Stimulated activated CD8-positive, alpha-beta memory T cell treated with anti-CD3 and anti-CD28 coated beads, Interleukin-2, amount 100 ng/mL, for 48 hours (primary cell): ENCODE measurements at places on chromosomes 12 and 14.

GRCh38 chr14:54627540-54628363 lies 60.8 kb downstream of the SAMD4A start:
- no peak for DNase-seq

GRCh38 chr12:100895192-100895591 lies 100.6 kb downstream of the ANO4 start:
- no peak for DNase-seq

GRCh38 chr12:103742349-103742932 lies 98.6 kb downstream of the NT5DC3 start:
- no peak for DNase-seq

DNA sequence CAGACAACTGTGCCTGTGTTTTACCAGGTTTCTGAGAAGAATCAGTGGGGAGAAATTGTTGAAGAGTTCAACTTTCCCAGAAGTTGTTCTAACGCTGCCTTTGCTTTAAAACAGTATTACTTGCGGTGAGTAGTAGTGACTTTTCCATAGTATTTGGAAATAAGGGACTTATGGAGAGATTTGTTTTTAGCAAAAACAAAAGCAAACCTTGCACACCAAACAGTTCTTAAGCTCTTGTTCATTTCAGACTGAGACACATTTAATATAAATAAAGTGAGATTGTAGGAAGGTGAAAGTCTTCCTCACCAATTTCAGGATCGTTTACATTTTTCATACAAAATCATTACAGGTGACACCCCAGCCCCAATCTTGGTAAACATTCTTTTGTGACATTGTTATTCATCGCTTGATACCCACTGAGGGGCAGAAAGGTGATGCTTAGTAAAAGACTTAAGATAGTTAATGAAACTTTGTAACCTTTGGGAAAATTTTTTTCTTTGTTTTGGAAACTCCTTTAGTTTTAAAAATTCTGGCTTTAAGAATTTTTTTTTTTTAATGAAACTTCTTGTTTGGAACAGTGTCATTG lies 1.8 kb downstream of the ARID2 start:
- DNase-seq = no peak

DNA sequence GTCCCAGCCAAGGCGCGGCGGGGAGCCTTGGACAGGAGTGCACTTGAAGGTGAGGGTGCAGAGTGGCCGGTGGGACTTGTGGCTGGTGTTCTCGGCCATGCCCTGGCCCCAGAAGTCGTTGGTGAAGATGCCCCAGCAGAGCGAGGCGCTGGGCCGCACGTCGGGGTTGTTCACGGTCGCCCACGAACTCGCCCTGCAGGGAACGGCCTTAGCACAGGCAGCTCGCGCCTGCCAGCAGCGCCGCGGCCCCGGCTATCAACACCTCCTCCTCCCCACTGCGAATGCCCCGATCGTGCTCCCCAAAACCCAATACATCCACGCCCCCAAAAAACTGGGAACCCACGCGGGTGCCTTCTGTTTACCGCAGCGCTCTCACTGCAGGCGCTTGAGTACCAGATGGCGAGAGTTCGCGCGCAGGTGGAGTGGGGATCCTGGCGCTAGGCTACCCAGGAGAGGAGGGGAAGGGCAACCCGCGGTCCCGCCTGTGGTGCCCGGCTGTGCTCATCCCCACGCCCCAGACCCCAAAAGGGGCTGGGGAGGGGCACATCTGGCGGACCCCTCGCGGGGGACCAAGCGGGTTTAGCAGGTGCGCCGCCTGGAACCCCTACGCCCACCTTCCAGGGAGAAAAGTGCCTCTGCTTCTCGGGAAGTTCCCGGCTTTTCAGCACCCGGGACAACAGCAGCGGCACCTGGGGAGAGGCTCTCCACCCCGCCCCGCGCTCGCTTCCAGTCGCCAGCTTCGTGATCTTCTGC lies 386.3 kb upstream of the TMTC1 start:
- no peak for DNase-seq

GRCh38 chr12:90745211-90745610 lies 209.8 kb downstream of the CCER1 start:
- DNase-seq = no peak

GRCh38 chr14:102363182-102363943 lies 622 bp downstream of the TECPR2 start:
- DNase-seq = peak; percentile 20

DNA sequence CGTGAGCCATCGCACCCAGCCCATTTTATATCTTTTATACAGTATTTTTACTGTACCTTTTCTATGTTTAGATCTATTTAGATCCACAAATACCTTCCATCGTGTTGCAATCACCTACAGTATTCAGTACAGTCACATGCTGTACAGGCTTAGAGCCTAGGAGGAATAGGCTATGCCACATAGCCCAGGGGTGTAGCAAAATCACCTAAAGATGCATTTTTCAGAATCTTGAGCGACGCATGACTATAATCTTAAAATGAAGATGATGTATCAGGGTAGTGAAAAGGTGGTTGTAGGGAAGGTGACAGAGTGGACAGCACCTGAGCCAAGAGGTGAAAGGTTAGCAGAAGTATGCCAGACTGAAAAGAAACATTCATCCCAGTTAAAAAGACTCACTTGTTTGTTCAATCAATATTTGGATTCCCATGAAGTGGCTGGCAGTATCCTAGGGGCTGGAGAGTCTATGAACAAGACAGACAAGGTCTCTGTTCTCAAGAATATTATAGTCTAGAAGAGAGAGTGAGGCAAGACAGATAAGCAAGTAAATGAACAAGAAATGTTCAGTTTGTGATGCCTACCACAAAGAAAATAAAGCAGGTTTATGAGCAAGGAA lies 3.6 kb downstream of the SPRING1 start:
- no peak for DNase-seq

DNA sequence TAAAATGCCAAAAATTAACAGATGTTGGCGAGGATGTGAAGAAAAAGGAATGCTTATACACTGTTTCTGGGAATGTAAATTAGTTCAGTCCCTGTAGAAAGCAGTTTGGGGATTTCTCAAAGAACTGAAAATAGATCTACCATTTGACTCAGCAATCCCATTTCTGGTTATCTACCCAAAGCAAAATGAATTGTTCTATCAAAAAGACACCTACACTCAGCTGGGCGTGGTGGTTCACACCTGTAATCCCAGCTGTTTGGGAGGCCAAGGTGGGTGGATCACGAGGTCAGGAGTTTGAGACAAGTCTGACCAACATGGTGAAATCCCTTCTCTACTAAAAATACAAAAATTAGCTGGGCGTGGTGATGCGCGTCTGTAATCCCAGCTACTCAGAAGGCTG lies 279.3 kb upstream of the PDE3A start:
- DNase-seq = no peak

GRCh38 chr14:90809530-90810312 lies 6.5 kb downstream of the TTC7B start:
- DNase-seq = no peak

- no peak for DNase-seq
These were observed 35.0 kb downstream of the MMAB start for GRCh38 chr12:109538191-109538863.

- no peak for DNase-seq
These were observed 91.6 kb downstream of the KCNK13 start for GRCh38 chr14:90153429-90153828.

DNA sequence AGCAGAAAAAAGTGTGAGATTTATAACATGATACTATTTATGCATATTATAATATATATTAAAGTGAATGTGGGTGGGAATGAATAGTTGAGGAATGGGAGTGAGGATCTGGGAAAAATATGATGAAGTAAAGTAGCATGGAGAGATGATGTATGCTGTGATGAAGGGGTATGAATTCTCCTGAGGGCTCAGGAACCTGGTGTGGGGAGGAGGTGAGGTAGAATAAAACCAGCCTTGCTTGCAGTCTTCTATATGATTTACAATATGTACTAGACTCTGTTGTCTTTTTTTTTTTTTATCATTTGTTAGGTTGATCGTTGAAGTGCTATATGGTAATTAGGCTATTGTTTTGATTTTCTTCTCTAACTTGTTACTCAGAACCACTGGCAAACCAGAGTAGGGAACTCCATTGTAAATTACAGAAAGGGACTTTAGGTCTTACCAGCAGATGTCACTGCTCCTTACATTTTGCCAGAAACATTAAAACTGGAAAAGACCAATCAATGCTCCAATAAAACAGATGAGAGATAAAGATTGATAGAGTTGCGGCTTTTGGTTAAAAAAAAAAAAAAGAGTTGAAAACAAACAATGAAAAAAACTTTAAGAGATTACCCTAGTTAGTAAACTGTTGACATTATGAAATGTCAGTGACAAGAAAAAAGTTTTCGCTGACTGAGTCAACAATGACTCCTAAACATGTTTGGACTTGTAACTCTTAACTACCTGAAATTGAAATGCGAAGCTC lies 39.9 kb downstream of the ATL1 start:
- DNase-seq = no peak

- DNase-seq = no peak
These were observed 125.6 kb upstream of the RTL1 start for GRCh38 chr14:101028971-101029667.

DNA sequence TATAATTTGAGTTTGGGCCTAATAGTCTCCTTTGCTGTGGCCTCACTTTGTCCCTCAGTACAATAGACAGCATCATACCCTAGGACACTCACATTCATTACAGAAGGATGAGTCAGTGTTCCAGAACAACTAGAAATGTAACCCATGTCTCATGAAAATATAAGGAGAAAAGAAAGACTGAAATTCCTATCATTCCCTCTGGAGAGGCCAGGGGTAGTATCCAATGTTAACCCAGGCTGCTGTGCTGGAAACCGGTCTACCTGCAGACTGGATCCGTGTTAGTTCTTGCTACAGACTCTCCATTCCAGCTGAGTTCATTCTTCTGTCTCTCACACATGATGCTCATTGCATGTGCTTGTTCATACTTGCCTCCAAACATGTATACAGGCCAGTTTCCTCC lies 75.8 kb upstream of the HOXC13 start:
- no peak for DNase-seq

GRCh38 chr12:132024758-132025157 lies 75.0 kb downstream of the EP400 start:
- no peak for DNase-seq

DNA sequence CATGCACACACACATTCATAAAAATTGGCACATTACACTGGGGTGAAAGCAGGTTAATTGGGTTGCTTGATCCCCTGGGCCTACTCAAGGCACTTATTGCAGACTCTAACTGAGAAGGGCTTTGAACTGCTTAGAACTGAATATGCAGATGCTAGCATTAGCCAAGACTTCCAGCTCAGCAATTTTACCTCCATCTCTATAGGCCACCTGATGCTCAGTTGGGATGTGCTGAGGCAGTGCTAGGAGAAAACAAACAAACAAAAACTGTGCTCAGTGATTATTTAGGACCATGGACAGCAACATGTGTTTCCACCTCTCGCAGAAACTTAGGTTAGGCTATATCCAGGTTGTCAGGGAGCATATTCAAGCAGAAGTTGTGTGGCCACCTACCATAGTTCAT lies 124.8 kb upstream of the WSCD2 start:
- no peak for DNase-seq

DNA sequence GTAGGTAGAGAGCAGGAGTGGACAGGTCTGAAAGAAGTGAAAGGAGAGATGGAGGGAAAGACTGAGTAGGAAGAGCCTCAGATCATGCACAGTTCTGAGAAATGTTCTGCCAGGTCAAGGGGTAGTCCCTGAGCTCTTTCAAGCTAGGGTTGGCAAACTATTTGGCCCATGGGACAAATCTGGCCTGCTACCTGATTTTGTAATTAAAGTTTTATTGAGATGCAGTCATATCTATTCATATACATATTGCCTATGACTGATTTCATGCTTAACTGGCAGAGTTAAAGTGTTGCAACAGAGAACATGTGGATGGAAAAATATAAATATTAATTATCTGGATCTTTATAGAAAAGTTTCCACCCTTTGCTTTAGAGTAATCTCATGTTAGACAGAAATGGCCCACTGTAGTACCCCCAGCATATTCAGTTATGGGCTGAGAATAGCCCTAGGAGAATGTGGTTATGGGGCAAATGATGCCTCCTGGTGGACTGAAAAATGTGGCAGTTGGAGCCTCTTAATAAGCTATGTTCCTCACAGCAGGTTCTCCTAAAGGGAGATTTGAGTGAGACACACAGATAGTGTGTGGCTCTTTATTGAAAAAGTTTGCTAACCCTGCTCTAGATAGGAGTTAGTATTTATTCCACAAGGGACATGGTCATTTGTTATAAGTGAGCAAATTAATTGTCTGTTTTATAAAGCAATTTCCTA lies 476.9 kb downstream of the LRIG3 start:
- no peak for DNase-seq

DNA sequence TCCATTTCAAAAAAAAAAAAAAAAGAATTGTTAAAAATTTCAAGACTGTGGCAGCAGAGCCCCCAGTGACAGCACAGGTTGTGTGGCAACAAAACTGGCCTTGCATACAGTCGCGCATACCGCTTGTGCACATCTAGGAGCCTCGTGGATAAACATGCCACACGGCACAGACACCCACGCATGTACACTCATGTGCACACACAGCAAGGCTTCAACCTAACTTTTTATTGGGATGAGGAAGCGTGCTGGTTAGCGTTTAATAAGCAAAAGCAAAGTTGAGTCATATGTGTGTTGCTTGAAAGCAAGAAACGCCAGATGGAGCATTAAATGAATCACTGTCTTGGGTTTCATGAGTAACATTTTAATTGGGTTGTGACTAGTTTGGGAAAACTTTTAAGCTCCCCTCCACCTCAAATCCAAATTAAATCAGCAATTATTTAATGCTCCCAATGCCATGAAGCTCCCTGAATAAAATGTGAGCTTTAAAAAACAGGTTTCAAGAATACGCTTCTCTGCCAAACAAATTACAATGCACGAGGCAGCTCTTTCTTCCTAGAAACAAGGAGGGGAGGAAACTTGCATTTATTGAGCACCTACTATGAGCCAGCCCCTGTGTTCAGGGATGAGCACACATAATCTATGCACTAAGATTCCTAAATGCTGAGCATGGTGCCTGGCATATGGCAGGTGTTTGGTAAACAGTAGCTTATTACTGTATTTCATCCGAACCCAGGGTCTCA lies 35.7 kb upstream of the EML1 start:
- no peak for DNase-seq

DNA sequence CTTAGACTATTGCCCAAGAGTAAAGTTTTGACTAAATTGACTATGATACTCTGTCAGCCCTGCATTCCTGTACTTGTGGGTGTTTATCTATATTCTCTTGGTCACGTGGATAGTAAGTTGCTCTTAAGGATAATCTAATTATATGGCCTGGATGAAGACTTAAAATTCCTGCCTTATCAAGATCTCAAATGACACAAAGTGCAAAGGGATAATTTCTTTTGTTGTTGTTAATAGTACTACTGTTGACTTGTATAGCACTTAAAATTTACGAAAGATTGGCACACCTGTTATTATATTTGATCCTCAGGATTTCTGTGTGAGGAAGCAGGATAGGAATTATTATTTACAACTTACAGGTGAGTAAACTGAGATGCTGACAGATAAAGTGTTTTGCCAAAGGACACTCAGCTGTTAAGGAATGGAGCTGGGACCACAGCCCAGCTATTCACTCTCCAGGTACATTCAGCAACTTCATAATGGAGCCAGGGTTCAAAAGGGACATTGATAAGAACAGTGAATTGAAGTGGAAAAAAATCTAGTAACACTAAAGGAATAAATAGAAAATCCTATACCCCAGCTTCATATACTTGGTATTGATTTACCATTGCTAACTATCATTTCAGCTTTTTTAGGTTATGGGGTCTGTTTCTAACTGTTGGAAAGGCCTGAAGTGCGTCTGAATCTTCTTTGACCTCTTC lies 53.4 kb upstream of the EVL start:
- DNase-seq = no peak
